Hypothalamus (tissue), 51 donors: ENCODE measurements at places on chromosomes 1 and 21.
A peak's percentile ranks its signal among the peaks of the same experiment; 100 is the strongest.

- DNase-seq, result no peak
These were observed 2.1 kb downstream of the GSTM4 start for GRCh38 chr1:109657970-109658369.

- no peak for DNase-seq
These were observed 35.9 kb upstream of the PTGS2 start for GRCh38 chr1:186715887-186716809.

GRCh38 chr1:3086272-3086974 lies 17.4 kb downstream of the PRDM16 start:
- DNase-seq, result no peak

DNA sequence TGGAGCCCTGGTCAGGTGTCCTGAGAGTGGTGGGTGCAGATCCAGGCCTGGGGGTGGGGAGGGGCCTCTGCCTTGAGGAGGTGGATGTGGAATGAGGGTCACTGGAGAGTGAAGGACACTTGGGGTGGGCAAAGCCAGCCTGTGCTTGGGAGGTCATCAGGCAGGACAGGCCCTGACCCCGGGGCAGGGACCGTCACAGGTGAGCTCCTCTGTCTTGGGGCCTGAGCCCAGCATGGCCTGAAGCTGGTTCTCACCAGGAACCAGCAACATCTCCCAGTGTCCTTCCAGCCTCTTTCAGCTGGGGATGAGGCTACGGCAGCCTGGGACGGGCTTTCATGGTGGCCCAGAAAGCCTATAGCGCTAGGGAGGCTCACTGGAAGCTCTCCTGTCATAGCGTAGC lies 831 bp upstream of the KRTAP10-2 start:
- no peak for DNase-seq

DNA sequence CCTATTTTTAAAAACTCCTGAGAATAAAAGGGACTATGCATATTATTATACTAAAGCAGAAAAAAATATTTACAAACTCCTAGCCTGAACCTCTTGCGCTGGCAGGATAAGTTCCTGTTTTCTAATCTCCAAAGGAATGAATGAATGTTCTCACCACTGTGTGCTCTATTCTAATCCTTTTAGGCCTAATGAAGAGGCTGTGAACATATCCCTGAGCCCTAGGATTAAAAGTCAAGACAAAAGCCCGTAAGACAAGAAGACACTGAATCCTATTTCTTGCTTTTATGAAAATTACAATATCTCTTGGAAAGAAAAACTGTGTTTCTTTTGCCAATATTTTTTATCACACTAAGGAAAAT lies 317.5 kb downstream of the HHAT start:
- no peak for DNase-seq

DNA sequence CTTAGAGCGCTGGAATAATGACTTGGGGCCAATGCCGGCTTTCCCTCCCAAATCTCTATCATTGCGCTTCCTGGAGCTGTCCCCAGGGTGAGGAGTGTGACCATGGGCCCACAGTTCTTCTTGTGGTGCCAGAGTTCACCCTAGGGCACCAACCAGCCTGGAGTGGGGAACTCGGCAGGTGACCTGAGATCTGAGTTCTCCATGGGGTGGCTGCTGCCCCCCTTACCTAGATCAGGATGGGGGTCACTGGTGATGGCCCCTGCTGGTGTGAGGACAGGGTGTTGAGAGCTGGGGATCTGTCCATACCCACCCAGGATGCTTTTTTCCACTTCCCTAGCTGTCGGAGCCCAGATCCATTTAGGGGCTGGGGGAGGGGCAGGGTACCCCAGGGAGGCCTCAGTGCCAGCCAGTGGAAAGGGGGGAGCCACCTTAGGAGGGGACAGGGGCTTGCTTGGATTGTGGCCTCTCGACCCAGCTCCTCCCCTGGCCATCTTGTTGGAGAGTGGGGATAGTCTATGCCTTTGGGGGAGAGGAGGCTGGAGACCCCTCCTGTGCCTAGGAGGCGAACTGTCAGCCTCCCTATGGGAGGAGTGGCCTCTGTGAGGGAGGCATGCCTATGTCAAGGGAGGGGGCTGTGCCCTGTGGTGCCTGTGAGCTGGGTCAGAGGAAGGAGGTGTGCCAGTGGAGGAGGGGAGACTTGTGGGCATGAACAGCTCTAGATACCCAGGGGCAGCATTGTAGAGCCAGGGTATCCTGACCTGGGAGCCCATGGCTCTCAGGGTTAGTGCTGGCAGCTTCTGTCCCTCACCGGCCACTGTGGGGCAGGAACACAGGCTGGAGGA lies 1.7 kb downstream of the FOXO6 start:
- DNase-seq, result no peak

GRCh38 chr1:32337855-32338636 lies 2.0 kb upstream of the MARCKSL1 start:
- peak; percentile 66 for DNase-seq

GRCh38 chr1:162055062-162055461 lies 14.4 kb upstream of the NOS1AP start:
- no peak for DNase-seq

DNA sequence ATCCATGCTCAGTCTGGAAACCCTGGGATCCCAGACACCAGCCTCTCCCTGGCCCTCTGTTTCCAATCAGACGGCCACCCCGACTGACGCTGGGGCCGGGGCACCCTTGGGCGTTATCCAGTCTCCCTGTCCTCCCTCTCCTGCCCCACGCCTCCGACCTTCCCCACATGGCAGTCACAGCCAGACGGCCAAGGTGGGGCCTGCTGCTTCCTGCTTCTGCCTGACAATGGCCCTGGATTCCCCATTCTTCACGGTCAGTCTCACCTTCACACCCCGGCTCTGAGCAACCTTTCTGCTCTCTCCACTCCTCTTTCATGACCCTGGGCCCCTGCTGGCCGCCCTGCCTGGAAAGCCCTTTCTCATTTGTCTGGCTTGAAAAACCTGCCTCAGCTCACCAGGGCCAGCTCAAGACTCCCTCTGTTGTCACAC lies 6.6 kb downstream of the GNG4 start:
- no peak for DNase-seq

- DNase-seq, result no peak
These were observed 43.6 kb downstream of the ACP6 start for GRCh38 chr1:147626739-147627138.

- no peak for DNase-seq
These were observed 657.4 kb downstream of the AJAP1 start for GRCh38 chr1:5311634-5312292.

GRCh38 chr1:40451238-40451585 lies 936 bp downstream of the ZFP69B start:
- no peak for DNase-seq

GRCh38 chr1:157304271-157304670 lies 166.1 kb upstream of the ETV3 start:
- no peak for DNase-seq

DNA sequence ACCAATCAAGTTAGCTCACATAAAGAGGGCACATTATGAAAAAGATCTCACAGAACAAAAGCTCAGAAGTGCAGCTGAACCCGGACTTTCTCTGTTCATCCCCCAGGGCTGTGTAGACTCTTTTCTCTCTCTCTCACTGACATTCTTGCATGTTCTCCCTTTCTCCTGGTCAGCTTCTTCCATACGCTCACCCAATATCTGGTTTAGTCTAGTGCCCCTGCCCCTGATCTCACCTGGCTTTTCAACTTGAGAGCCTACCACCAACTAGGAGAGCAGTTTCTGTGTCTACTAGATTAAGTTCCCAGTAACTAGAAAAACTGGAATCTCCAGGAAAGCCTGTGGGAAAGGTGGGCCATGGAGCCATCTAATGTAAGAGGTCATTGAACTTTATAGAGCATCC lies 126.9 kb upstream of the GRIK3 start:
- no peak for DNase-seq

- DNase-seq, result no peak
These were observed 37.9 kb downstream of the RGL1 start for GRCh38 chr1:183842795-183843144.

GRCh38 chr1:232550007-232550406 lies 79.9 kb downstream of the SIPA1L2 start:
- DNase-seq, result no peak

DNA sequence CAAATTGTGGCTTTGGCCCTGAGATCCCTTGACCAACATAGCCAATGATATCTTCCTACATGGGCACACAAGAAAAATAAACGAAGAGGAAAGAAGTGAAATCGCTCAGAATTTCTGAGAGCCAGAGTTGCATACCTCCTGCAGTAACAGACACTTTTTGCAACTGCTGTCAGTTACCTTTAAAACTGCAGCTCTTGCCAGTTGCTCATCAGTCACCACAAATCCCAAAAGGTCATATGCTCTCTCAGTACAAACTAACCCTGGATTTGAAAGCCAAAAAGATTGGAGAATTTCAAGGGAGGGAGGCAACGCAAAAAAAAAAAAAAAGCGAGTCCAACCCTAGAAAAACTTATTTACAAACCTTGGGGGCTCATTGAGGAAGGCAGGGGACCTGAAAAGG lies 47.2 kb upstream of the DNAH14 start:
- DNase-seq, result no peak

DNA sequence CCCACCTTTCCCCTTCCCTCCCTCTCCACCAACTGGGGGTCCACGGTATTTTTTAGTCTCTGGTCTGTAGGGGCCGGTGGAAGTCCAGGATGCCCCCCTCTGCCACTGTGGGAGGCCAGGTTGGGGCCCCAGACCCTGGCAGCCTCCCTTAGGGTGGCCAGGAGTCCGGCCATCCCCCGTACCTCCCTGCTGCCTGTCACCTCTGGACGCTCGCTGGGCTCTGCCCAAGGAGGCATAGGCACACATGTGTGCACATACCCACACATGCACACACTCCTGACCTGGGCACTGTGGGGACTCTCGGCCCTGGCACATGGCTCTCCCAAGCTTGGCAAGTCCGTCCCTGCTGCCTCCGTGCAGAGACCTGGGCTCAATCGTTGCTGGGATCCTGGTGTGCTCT lies 53.0 kb downstream of the DISP3 start:
- DNase-seq, result no peak

DNA sequence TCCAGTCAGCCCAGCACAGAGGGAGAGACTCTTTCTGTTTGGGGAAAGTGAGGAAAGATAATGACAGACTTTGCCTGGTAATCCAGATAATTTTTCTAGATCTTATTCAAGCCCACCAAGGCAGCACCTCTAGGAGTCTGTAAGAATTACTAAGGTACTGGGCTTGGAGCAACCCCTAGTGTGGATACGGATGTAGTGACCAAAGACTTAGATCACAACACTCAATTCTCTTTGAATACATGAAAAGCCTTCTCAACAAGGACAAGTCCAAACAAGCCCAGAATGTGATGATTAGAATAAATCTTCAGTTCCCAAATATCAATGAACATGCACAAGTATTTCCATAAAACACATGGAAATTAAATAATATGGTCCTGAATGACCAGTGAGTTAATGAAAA lies 206.9 kb downstream of the MRPL39 start:
- no peak for DNase-seq

- DNase-seq, result no peak
These were observed 91.7 kb upstream of the IVNS1ABP start for GRCh38 chr1:185408700-185409270.

GRCh38 chr1:32915766-32916706 lies 14.8 kb upstream of the TMEM54 start:
- DNase-seq, result no peak

DNA sequence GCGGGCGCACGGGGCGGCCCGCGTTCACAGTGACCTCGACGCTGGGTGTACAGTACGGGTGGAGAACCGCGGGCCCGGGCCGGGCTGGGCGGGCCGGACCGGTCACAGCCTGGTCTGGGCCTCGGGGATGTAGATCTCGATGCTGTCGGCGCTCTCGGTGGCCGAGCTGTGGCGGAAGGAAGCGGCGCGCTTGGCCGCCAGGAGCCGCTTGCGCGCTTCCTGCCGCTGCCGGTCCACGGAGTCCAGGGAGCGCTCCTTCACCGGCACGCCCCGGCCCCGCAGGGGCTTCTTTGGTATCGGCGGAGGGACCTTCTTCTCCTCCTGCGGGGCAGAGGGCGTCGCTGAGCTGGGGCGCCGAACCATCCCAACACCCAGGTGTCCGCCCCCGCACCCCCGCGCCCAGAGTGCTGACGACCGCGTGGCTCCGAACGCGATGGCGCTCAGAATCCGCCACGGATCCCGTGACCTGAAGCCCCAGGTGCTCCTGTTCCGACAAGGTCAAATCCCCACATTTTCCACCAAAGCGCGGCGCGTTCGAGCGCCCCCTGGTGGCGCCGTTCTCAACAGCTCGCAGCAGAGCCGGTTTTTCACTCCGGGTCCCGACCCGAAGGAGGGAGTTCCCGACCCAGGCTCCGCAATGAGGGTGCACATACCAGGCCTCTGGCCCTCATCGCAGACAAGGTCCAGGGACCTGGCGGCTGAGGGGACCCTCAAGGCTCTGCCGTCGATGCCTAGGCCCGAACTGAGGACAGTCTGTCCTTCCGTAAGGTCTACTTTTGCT lies 6.6 kb upstream of the SMIM12 start:
- peak; percentile 75 for DNase-seq

DNA sequence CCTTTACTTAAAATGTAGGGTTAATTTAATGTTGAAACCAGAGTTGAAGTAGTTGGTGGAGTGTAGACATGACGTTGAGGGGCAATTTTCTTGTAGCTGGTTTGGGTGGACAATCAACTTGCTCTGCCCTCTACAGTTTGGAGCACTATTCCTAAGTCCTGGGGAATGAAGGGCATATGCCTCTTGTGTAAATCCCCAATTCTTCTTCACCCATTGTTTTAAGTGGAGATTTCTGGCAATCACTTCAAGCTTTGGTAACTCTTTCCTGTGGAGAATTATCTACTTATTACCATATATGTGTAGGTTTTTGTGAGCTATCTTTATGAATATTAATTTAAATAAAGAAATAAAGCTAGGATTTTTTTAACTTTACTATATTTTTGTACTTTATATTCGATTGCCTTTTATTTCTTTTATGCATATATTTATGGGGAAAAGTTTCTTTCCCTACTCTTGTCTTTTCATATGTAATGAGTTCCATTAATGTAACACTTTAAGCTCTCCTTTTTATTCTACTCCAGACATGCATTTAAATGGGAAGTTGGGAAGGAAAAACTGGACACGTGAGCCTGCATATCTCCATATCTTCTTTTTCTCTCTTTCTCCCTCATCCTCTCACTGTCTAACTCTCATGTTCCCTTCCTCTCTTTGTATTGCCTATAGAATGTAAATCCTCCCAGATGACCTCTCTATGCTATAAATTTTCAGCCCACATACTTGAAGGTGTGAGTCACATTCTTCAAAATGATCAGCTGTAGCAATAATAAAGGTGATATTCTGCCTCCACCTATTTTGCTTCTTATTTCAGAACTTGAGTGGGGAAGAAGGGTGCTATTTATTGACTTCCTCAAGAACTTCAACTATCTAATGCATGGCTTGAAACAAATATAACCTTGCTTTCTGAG lies 276.7 kb downstream of the PTPRC start:
- no peak for DNase-seq

DNA sequence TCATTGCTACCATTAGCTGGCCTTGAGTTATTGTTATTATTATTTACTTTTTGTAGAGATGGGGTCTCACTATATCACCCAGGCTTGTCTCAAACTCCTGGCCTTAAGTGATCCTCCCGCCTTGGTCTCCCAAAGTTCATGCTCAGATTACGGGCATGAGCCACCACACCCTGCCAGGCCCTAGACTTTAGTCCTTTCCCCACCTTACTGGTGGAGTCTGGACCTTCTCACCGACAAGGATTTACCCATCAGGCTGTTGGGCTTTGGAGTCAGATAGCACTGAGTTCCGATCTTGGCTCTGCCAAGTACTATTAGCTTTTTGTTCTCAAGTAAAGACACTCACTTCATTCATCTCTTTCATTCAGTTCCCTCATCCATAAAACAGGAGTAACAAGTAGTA lies 17.2 kb downstream of the CNR2 start:
- DNase-seq, result no peak

- no peak for DNase-seq
These were observed 56.7 kb downstream of the SPSB1 start for GRCh38 chr1:9349331-9349851.

GRCh38 chr1:198184516-198184915 lies 27.7 kb downstream of the NEK7 start:
- no peak for DNase-seq

GRCh38 chr1:211356723-211357407 lies 30.2 kb downstream of the TRAF5 start:
- DNase-seq, result no peak
